ENCODE measurements at places on chromosomes 4 and X.

DNA sequence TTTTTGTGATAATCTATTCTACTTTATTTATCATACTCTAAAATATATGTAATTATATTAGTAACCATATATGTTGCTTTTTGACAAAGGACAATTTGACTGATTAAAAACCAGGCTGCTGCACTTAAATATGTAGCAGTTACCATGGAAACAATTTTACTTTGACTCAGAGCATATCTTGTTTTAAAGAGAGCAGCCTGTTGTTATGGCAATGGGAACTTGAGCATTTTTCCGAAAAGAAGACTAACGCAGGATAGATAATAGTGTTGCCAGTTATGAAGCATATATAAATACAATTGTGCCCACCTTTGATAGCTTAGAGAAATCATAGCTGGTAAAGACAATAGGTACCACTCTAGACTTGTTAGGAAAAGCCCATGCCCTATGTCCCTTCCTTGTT, 283.0 kb downstream of the GASK1B start:
- no peak for DNase-seq

GRCh38 chr4:88964450-88964849, 92.5 kb downstream of the FAM13A start:
- DNase-seq, result no peak

DNA sequence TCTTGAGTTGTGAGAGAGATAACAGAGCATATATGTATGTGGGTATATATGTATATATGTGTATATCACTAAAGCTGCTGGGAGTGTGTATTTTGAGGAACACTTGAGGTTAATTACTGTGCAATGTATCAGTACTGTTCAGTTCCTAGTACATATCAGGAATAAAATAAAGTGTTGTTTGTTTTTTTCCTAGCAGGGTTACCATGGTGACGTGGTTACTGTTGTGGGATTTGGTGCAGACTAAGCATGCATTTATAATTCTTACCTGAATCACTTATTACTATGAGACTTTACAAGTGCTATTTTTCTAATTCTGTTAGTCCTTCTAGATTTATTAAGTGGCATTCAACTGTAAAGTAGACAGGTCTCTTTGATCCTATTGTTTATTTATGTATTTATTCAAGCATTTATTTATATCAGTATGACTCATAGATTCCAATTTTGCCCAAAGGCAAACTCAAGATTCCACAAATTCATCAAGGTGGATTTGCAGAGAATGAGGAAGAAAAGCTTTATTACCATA, 26.9 kb upstream of the BEX4 start:
- no peak for DNase-seq

DNA sequence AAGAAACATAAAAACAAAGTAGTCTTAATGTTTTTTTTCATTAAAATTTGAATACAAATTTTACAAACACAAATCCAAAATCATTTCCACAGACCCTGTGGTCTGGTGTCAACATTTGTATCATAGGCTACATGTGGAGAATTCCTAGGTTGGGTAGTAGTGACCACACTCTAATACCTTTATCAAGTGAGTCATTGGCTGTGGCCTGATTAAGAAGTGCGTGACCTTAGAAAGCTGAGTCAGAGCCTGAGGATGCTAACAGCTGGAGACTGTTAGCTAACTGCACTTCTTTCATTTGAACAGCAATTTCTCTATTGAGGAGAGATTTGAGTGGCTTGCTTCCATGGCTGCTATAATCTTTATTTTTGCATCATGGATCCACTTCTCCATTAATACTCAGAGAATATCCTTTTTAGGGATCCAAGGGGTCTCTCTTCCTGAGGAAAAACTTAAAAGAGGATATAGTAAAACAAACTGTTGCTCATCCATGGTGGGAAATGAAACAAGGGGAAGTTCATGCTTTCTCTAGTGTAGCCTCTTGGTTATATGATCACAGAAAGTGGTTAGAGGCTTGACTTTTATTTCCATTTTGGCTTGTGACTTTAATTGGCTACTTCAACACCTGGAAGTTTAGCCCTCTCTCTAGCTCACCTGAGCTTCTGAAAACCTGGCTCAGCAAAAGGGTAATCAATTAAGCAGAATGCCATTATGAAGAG, 335.8 kb downstream of the PABPC4L start:
- no peak for DNase-seq

GRCh38 chr4:68724426-68724825, 54.0 kb upstream of the UGT2B15 start:
- DNase-seq, result no peak

GRCh38 chr4:85798012-85798770, 323.2 kb downstream of the ARHGAP24 start:
- no peak for DNase-seq

GRCh38 chr4:182917182-182918043, at the start of gene DCTD:
Gene DCTD, minus strand, starts transcription at chr4:182917386. Its CDS starts 1,818 bp downstream, at chr4:182915568.
- peak; percentile 94 for DNase-seq

DNA sequence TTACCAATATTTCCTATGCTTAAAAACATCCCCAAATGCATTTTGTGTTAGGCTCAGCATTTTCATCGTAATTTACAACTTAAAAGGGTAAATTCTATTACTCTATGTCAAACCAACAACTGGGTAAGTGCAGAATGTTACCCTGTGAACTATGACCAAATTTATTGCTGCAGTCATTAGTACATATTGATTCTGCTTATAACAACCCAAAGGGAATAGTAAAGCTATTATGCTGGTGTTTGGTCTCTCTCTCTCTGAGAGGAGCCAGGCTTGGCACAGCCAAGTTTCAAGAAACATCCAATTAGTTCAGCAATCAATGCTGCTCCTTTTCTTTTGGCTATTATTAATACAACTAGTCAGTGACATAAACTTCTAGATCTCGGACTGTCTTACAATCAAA, 747.7 kb downstream of the CENPC start:
- DNase-seq, result no peak

GRCh38 chr4:148238086-148238485, 204.1 kb downstream of the NR3C2 start:
- DNase-seq, result no peak

GRCh38 chr4:159107203-159107925, 4.5 kb downstream of the RAPGEF2 start:
- DNase-seq, result no peak

GRCh38 chr4:114249976-114250375, 270.5 kb upstream of the ARSJ start:
- no peak for DNase-seq

- DNase-seq, result no peak
These were observed 7.8 kb downstream of the YIPF6 start for GRCh38 chrX:68506649-68507048.

- no peak for DNase-seq
These were observed 23.8 kb downstream of the F9 start for GRCh38 chrX:139554376-139554775.

GRCh38 chrX:14235004-14235403, 205.3 kb upstream of the GEMIN8 start:
- no peak for DNase-seq

- DNase-seq, result no peak
These were observed 15.4 kb downstream of the ANXA3 start for GRCh38 chr4:78566834-78567499.

DNA sequence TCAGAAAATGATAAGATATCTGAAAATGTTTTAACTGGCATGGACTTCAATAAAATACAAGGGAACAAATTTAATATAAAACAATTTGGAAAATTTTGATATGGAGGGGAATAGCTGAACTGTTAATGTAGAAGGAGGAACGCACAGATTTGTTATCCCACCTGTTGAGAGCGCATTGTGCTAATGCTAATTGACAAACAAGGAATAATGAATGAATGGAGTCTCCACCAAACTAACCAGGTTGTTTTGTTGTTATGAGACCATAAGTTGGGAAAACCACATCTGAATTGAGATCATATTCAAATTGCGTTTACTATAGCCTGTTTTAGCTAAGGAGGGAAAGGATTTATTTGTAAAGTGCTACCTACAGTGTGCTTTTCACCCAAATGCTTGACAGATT, 195.6 kb downstream of the ADGRL3 start:
- DNase-seq, result no peak

DNA sequence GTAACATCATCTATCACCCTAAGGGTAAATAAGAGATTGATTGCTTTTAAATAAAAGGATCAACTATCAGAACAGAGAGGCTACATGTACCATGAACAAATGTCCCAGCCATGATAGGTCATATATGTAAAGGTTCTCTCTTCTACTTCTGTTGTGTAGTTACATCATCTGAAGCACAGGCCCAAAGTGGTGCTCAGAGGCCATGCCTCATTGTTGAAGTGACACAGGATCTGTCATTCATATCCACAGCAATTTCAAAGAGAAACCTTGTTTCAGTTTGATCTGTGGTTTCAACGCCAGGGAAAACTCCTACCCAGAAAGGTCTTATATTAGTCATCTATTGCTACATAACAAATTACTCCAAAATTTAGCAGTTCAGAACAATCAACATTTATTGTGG, 269.2 kb upstream of the MAOA start:
- no peak for DNase-seq

- no peak for DNase-seq
These were observed 11.6 kb downstream of the TKTL1 start for GRCh38 chrX:154307202-154307601.

DNA sequence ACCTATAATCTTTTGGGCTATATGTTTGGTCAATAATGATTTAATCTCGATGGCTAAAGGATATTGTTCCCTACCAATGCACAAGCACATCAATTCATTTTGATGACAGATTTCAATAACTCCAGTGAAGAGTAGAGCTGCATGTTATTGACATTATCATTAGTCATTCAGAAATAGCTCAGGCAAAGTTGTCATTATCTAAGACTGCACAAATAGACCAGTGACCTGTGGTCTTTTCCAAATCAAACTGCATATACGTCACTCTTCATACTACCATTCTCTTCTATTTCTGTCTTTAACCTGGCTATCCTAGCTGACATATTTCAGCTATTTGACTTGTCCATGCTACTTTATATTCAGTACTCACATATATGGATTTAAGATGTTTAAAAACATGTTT, 1050.8 kb downstream of the C4orf33 start:
- no peak for DNase-seq

GRCh38 chrX:12463052-12463451, 324.8 kb downstream of the FRMPD4 start:
- DNase-seq, result no peak

- DNase-seq, result no peak
These were observed 695 bp upstream of the PIGA start for GRCh38 chrX:15336023-15336413.

DNA sequence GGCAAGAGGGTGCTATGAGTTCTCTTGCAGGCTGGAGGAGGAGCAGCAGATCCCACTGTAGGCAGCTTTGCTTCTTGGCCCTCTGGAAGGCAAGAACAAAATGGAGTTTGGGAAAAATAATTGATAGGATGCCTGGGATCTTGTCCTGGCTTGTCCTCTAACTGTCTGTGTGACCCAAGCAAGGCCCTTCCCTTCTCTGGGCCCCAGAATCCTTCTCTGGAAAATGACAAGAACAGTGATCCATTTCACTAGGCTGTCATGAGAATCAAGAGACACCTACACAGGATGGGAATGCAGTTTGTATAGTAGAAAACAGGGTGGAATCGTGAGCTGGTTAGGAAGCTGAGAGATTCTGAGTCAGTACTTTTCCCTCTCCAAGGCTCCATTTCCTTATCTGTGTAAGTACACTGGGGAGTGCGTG, 133.3 kb downstream of the PJA1 start:
- DNase-seq, result no peak

DNA sequence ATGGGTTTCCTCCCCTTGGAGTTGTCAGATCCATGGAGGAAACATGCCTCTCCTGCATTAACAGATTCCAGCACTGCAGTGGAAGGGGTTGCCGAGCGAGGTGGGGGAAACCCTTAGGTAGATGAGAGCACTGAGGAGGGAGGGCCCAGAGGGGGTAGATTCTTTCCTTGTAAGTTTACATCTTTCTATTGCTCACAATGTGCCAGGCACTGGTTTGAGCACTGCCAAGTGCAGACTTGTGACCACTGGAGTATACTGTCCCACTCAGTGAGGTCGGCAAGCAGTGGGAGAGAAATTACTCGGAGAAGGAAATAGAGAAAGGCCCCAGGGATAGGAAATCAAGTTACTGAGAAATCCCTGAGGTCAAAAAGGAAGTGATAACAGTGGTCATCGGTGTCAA, 27.8 kb upstream of the TMEM154 start:
- DNase-seq, result no peak

DNA sequence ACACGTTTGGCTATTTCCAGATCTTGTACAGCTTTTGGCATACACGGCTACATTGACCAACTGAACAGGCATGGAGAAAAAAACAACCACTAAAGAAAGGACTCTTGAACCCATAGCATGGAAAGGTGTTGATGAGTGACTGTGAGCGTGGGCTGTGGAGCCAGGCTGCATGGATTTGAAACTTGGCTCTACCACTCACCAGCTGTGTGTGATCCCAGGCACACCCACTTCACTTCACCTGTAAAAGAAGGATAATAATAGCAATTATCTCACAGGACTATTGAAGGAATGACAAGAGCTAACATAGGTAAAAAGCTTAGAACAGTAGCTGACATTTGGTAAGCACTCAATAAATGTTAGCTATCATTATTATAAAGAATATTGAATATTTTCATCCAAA, 301.7 kb upstream of the CPEB2 start:
- no peak for DNase-seq

DNA sequence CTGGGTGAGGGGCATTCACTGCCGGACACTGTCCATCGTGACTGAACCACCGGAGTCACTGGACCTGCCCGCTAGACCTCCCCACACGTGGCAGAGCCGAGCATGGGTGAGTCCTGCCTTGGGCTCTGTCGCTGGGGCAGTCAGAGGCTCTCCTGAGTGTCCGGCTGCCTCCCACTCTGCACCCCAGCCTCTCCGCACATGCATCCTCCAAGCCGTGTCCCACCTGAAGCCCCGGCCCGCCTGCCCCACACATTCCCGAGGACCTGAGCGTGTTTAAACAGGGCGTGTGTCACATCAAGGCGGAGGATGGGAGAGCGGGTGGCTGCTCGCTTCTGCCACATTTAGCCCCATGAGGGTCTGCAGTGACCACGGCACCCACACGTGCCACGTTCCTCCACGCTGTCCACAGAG, 4.7 kb downstream of the CPLX1 start:
- DNase-seq, result no peak

- DNase-seq, result no peak
These were observed 98.7 kb upstream of the GRIA3 start for GRCh38 chrX:123085311-123085940.

DNA sequence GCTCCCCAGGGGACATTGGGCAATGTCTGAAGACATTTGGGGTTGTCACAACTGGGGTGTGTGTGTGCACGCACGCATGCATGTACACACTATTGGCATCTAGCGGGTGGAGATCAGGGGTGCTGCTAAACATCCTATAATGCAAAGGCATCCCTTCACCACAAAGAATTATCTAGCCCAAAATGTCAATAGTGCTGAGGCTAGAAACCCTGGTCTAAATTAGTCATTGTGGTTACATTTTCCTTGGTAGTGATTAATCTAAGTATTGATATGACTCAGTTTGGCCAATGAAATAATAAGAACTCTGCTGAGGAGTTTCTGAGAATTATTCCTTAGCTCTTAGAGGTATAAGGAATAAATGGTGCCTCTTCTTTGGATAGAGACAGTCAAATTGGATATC, 200.2 kb downstream of the CLCN4 start:
- DNase-seq, result no peak

- no peak for DNase-seq
These were observed 150.5 kb upstream of the RXFP1 start for GRCh38 chr4:158371158-158371557.

- DNase-seq, result no peak
These were observed 142.7 kb downstream of the DKK2 start for GRCh38 chr4:106893395-106893881.

- peak; percentile 96 for DNase-seq
These were observed at the start of gene RELL1 for GRCh38 chr4:37686373-37687193. Gene RELL1, minus strand, starts transcription at chr4:37686376. Its CDS starts 89 bp downstream, at chr4:37686287.

- no peak for DNase-seq
These were observed 4.1 kb downstream of the TMEM271 start for GRCh38 chr4:571838-572572.

- no peak for DNase-seq
These were observed 152.2 kb downstream of the SH3KBP1 start for GRCh38 chrX:19735244-19735643.
